ENCODE measurements at places on chromosomes 7 and 10.

DNA sequence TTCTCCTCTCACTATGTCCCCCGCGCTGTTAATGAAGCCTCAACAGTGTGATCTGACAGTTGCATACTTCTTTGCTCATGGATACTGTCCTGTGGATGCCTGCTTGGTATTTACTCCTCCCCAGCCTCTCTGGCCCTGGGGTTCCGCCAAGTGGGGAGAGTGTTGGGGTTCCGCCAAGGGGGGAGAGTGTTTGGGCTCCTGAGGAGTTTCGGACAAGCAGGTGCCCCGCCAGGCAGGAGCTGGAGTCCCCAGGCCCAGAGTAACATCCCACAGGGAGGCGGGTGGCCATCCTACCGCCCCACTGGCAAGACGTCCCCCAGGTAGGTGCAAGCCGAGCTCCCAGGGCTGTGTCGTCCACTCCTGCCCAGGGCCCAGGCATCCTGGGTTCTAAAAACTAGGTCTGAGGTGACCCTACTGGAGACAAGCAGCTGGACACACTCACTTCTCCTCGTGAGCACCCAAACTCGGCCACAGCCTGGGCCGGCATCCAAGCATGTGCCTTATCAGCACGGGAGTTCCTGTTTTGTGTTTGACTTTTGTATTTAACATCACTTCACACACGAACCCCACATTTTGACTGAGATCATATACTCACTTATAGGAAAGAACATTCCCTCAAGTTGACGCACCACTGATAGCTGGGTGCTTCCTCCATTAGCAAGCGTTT is 34.2 kb downstream of the CAMK2B start:
- no peak for DNase-seq

- DNase-seq: peak; percentile 53
Measured at GRCh38 chr10:6513476-6513875, 66.6 kb downstream of the PRKCQ start.

GRCh38 chr7:21107101-21107500 is 320.4 kb upstream of the SP8 start:
- no peak for DNase-seq

DNA sequence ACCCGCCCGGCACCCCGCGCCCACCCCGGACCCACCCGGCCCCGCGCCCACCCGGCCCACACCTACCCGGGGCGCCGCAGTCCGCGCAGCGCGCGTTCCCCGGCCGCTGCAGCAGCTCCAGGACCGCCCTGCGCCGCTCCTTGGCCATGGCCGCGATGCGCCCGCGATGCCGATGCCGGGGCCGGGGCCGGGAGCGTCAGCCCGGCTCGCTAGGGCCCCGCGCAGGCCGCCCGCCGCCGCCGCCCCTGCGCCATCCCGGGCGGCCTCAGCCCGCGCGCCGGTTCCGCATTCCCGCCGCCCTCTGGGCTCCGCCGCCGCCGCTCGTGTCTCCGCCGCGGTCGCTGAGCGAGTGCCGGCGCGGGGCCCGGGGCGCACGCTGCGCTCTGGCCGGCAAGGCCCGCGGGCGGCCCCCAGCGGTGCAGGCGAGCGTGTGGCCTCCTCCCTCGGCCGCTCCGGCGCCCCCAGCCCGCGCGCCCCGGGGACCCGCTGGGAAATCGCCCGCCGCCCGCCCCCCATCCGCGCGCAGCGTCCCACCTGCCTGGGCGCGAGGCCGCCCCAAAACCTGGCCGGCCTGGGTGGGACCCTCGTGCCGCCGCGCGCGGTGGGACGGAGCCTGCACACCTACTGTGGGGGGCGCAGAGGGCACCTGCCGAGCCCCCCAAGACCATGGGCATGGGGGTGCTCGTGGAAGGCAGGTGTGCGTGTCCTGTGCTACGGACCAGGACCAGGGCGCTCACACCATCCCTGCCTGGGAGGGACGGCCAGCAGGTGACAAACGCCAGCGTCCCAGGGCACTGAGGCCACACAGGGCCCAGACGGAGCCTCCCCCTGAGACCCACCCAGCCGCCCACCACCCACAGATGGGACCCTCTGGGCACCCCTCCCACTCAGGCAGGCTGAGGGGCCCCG is at the start of gene ADAP1:
ADAP1 (minus strand) TSS at position 351 of the 909 bp plus-strand sequence; CDS start at position 148, 203 bp downstream.
- no peak for DNase-seq

DNA sequence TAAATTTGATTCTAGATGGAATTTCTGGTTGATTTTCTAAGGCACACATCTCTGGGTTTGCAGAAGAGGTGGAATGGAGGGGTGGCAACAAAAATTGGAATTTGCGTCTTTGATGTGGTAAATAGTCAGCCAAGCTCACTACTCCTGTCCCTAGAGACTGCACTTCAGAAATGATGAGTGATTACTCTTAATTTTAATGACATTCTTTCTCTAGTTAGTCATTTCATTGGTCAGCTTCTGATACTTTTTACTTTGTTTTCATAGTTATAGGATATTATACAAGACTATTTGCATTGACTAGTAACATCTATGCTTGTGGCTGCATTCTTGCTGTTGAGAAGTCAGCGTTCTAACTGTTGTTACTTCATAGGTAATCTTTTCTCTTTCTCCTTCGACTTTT is 658.3 kb downstream of the SUGCT start:
- DNase-seq: no peak

DNA sequence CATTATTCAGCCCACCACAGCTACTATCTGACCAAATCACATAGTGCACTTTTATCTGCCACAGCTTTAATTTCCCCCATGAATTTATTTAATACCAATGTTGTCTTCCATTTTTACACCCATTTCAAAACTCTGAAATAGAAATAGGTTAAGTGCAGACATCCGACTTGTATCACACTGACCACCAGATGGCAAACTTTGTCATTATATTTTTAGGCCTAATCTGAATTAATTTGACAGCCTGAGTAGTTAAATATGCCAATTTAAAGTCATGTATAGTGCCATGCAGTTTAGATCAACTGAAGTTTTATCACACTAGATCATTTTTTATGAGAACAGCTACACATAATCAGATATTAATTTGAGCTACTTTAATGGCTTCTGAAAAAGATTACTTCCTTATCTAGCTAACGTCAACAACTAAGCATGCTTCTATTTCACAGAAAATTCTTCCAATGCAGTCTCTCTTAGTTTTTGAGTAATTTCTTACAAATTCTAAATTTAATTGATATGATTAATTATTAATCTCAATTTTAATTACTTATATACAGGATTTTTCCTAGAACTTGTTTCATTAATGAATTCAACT is 566.4 kb downstream of the GFRA1 start:
- no peak for DNase-seq

- DNase-seq: no peak
Measured at GRCh38 chr7:150631866-150632864, at the start of gene GIMAP6. Gene GIMAP6, minus strand, starts transcription at chr7:150632385. Its CDS starts 2,243 bp downstream, at chr7:150630142.

DNA sequence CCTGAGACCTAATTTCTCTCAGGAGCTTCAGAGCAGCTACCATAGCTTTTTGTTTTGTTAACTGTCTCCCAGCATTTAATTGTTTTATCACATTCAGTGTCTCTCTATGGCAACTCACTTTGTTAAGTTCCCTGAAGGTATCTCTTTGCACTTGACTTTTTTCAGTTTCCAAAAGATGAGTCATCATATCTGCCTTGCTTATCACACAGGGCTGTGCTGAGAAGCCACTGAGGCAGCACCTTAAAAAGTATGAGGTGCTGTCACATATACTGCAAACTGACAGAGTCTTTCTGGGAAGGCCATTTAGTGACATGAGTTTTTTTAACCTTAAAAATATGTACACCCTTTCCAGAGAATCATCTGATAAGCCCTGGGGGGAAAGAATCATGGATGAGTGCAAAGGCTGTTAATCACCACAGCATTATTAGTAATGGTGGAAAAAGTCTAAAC is 56.8 kb downstream of the PPP1R3C start:
- no peak for DNase-seq

DNA sequence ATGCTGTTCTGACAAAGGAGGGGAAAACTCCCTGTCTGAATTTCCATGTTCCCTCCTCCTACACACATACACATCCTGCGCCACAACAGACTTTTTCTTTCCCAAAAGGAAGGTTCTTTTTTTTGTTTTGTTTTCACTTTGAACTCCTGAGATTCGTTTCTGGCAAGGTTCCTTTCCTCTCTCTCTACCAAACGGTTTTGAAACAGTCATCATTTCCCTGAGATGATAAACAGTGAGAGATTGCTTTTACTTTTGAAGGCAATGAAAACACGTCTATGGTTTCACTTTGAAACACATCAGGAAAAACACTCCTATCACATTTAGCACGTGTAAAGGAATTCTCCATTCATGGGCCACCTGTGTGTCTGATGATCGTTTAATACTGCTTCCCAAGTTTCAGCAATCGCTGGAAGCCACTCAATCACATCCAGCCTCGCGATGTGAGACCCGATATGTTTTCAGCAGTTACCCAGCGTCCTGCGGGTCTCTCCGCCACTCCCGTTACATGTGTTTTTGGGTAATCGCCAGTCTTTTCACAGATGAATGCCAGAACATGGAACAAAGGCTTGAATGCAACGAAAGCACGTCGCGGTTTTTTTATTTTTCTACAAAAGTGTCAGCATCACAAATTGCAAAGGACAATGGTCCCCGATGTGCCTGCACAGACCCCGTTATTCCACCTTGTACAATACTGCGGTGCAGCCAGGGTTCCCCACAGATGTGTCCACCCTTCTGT is 62.8 kb upstream of the CUX1 start:
- no peak for DNase-seq
